Kidney capillary endothelial cell (primary cell): ENCODE measurements at places on chromosomes 3 and 15.

DNA sequence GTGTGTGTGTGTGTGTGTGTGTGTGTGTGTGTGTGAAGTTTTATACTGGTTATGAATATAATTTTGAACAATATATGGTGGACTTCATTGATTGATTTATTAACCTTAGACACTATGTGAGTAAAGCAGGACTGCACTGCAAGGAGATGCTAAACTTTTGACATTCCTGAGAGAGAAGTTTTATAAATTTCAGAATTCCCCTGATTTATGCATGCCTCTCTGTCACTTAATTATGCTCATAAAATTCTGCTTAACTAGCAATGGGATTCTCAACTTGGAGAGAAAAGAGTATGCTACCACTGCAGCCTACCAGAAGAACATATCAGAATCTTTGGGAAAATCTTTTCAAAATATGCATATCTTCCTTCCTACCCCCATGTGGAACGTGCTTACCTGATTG, 144.6 kb downstream of the B3GALNT1 start:
- DNase-seq: no peak

DNA sequence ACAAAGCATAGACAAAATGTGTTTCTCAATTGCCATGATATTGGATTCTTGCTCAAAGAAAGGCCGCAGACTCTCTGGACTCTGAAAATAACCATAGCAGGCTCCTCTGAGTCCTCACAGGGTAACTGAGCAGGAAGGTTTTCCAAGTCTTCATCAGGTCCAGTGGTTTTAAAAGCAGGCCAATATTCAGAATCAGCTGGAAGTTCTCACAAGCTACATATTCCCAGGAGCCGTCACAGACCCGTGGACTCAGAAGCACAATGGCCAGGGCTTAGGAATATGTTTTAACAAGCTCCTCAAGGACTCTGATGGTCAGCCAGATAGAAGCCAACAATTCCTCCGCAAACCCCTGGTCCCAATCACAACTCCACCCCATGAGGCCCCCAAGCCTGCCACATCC, 256.1 kb upstream of the ADAMTS9 start:
- no peak for DNase-seq

- no peak for DNase-seq
Observed at GRCh38 chr15:101242160-101242998, 9.5 kb downstream of the CHSY1 start.

DNA sequence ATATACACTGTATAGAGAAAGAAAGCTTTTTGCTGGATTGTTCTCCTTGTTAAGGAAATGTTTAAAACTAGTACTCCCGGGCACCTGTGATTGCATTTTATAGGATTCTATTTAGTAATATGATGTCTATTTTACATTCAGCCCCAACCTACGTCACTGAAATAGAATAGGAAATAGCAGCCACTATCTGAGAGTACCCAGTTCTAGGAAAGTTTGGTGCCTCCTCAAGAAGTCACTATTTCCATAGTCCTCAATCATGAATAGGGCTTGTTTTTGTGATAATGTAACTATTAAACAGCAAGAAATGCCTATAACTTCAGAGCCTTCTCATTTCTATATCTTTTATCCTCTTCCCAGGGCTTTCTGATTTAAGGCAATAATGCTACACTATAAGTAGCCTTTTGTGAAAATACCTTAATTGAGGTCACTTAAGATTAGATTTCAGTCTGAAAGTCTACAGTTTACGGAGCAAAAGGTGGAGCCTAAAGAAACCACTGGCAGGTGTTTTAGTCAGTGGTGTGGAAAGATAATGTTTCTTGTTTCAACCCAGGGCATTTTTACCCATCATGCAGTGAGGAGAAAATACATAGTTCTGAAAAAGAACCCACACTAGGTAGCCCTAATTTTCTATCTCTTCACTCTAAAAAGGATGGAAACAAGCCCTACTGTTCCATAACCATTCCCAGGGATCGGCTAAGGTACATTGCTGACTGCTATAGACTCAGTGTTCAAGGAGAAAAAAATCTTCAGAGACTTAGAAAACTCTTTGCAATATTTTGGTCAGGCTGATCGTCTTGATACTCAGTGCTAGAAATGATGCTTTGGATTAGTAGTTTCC, 38.7 kb downstream of the TIGIT start:
- no peak for DNase-seq
